ENCODE measurements at places on chromosomes 7 and 10.

- DNase-seq, result no peak
Observed at GRCh38 chr10:105540381-105540780, 899.3 kb downstream of the SORCS3 start.

DNA sequence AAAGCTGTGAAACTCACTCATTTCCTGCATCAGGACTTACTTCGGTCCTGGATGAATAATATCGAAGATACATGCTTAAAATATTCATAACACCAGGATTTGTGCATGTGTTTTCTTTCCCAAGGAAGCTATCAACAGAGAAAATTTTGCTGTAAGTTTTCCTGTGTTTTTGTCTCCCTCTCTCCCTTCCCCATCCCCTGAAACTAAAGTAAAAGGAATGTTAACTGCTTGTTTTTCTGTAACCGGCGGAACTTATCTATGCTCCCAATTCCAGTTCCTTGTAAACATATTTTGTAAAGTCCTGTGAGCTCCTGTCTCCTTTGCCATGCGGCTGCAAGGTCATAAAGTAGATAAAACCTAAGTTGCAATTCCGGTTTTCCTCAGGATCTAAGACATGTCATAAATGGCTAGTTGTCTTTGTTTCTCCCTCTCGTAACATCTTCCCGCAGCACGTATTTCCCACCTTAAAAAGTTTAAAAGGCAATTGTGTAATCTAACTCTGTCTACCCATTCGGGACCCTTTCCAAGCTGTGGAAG lies 79.0 kb upstream of the POM121L12 start:
- DNase-seq, result no peak

GRCh38 chr7:43569424-43569823 lies 13.5 kb upstream of the STK17A start:
- no peak for DNase-seq

GRCh38 chr10:114544045-114544659 lies 113.9 kb downstream of the ABLIM1 start:
- DNase-seq, result peak; percentile 78

DNA sequence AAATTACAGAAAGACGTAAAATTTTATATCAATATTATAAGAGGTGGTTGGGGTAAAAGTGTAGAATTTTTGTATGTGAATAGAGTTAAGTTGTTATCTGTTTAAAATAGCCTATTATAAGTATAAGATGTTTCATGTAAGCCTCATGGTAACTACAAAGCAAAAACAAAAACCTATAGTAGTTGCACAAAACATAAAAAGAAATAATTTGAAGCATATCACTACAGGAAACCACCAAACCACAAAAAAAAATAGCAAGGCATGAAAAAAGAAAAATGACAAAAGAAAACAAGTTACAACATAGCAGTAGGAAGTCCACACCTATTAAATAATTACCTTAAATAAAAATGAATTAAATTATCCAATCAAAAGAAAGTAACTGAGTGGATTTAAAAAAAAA lies 12.4 kb upstream of the GSTK1 start:
- no peak for DNase-seq

DNA sequence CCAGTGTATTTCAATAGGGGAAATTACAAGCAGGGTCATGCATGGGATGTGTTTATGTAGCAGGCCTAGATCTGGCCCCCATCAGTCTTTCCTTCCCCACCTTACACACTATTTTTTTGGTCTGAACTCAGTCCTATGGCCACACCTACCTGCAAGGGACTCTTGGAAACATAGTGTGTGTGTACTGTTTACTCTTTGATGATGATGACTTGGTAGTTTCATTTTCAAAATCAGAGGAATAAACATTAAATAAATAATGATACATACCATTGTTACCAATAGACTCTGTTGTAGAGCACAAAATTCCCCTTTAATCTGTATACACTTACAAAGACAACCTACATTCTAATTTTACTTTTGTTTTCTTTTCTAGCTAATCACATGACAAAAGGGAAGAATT lies 191.0 kb downstream of the ZEB1 start:
- no peak for DNase-seq

DNA sequence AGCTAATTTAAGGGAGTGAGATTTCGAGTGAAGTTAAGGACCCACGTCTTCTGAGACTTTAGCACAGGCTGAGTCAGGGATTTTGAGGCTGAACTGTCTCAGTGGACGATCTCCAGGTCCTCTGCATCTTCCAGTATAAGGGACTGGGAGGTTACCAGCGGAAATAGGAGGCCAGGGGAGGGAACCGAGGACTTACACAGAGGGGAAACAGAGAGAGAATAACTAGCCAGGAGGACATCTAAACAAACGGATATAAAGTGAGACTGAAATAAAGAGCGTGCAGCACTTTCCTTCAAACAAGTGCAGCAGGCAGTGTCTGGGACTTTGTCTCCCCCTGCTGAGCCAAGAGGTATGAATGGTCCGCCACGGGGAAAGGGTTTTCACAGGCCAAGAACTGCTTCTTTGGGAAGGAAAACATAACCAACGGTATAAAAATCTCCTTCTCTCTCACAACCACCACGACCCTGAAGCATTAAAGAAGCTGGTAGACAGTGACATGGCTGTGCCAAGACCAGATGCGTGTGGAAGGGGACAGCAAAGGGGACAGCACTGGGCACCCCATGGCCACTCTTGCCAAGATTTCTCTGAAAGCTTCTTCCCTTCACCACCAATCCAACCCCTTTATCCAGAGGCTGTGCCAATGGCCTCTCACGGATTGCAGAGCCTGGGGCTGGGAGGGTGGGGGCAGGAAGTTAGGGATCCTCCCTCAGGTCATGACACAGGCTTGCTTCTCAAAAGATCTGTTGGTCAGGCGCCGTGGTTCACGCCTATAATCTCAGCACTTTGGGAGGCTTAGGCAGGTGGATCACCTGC lies 72.0 kb downstream of the SLC37A3 start:
- DNase-seq, result peak; percentile 18

DNA sequence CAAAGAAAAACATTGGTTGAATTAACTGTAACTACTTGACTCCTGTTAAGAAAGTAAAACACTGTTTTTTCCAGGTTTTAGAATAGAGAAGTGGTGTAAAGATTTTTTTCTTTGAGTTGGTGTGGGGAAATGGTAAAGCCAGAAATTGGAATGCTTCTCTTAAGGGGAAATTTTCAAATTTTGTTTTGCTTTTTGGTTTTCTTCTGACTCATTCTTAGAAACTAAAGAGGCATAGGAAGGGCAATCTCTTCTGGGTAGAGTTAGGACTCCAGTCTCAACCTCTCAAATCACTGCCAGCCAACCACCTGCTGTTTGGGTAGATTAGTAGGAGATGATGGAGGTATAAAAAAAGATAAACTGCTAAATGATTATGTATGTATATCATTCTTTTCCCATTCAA lies 47.7 kb upstream of the STRIP2 start:
- DNase-seq, result no peak

- DNase-seq, result no peak
Observed at GRCh38 chr10:21160116-21160515, 263.0 kb upstream of the NEBL start.

- no peak for DNase-seq
Observed at GRCh38 chr10:113178771-113179170, 228.7 kb downstream of the TCF7L2 start.

GRCh38 chr7:117631652-117632051 lies 151.8 kb downstream of the CFTR start:
- DNase-seq, result no peak

DNA sequence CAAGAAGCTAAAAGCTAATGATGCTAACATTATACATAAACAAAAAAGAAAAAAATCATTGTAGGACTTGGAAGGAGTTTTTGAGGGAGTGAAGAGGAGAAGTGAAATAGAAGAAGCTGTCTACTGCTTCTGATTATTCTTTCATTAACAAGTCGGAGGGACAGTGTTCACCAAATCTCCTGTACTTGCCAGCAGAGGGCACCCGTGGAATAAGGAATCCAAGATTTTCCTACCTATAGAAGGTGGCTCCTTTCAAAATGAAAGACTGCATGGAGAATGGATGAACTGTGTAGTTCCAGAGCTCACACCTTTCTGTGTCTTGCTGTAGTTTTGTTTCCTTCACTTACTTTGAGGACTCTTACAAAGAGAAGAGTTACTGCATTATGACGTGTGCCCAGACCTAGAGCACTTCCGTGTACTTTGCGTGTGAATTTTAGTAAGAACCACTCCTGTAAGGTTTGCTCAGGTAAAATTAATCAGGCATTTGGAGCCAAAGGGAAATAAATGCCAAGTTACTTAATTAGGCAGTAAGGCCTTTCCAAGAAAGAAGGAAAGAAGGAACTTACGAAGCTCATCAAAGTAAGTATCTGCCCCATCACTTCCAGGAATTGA lies 145.1 kb downstream of the SEMA3D start:
- no peak for DNase-seq

DNA sequence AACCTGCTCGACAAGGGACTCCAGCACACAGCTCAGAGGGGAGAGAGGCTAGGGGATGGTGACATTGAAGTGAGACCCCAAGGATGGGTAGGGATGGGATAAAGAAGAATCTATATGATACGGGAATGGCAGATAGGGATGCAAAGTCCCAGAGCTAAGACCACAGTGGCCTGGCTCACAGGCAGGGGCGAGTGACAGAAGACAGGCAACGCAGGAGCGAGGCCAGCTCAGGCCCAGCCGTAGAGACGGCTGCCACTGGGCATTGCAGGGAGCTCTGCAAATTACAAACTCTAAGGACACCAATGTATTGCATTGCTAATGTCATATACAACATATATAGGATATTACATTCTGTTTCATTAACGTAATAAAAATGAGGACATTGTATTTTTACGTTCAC lies 131.4 kb downstream of the TCERG1L start:
- DNase-seq, result no peak

- DNase-seq, result no peak
Observed at GRCh38 chr7:17022920-17023319, 141.1 kb upstream of the AGR3 start.

- no peak for DNase-seq
Observed at GRCh38 chr10:17431871-17432311, 22.5 kb downstream of the ST8SIA6 start.

DNA sequence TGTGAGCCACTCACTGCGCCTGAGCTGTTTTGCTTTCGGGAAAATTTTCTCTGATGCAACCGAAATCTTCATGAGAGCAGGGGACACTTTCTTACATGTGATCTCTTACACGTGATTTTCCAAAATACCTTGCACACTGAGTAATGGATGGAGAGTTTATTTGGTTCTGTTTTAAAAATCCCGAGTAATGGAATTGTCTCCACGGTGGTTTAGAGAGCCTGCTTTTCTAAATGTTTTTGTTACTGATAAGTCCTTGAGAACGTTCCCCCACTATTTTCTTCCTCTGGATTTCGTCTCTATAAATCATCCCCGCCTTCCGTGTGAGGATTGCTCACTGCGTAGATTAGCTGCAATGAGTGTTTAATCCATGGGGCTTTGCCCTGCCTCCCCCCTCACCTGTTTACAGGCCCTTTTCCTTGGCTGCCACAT lies 25.7 kb downstream of the CAMK1D start:
- DNase-seq, result no peak

GRCh38 chr7:69739190-69739589 lies 140.9 kb downstream of the AUTS2 start:
- DNase-seq, result no peak

DNA sequence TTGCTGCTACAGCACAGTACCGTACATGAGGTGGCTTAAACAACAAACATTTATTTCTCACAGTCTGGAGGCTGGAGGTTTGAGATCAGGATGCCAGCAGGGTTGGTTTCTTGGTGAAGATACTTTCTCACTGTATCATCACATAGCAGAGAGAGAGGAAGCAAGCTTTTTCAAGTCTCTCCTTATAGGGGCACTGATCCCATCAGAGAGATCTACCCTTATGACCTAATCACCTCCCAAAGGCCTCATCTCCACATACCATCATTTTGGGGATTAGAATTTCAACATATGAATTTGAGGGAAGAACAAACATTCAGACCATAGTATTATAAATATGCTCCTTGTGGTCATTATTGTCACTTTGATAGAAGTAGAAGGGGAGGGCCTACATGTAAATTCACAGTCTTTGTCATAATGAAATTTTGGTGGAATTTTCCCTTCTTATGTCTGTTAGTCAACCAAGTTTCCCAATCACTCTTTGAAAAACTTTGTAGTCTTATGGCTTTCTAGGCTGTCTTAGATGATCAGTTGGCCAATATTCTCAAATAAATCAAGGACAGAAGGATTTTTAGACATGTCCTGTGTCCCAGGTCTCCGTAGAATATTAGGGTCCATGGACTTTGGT lies 606.2 kb downstream of the LRMDA start:
- no peak for DNase-seq

GRCh38 chr7:150856303-150857275 lies 4.3 kb downstream of the AOC1 start:
- DNase-seq, result no peak

- no peak for DNase-seq
Observed at GRCh38 chr10:80411267-80411668, 2.9 kb downstream of the PRXL2A start.

DNA sequence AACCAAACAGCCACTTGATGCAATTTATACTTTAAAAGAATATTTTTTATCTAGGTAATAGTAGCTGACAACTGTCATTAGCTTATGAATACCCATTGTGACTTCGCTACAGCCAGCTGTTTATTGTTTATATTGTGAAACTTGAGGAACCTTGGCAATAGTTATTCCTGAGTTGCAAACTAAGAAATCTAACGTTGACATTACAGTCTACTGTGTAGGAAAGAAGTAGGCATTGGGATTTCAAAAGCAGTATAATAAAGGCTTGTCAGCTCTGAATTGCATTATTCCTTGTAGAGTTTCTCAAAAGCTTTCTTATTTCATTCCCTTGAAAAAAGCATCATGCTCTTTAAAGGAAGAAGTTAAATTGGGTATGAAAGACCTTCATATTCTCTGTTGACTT lies 42.7 kb upstream of the OIT3 start:
- no peak for DNase-seq

- no peak for DNase-seq
Observed at GRCh38 chr10:15430969-15431771, 60.1 kb upstream of the FAM171A1 start.

DNA sequence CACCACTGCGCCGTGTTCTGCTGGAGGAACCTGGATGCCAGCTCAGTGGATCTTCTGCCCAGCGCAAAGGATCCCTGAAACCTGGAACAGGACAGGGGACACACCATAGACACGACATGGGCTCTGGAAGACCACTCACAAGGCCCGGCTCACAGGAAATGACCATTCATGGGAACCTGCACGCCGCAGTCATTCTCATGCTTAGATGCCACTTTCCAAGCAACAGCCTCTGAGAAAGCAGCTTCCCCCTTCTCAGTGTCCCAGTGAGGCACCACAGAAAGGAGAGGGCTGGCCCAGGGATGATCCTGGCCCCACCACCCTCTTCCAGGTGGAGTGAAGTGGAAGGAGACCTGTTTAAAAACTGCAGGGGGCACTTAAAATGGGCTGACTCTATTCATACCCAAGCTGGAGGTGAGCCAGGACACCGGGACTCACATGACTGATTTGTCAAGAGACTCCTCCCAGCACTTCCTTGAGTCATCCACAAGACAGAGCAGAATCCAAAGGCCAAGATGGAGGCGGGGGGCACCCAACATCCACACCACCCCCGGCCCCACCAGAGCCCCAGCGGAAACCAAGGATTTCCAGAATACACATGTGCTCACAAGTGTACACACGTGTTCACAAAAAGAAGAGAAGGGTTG lies 11.2 kb downstream of the CTBP2 start:
- no peak for DNase-seq

Measured in T-cell (primary cell).